ENCODE measurements at places on chromosomes 3 and 15.

DNA sequence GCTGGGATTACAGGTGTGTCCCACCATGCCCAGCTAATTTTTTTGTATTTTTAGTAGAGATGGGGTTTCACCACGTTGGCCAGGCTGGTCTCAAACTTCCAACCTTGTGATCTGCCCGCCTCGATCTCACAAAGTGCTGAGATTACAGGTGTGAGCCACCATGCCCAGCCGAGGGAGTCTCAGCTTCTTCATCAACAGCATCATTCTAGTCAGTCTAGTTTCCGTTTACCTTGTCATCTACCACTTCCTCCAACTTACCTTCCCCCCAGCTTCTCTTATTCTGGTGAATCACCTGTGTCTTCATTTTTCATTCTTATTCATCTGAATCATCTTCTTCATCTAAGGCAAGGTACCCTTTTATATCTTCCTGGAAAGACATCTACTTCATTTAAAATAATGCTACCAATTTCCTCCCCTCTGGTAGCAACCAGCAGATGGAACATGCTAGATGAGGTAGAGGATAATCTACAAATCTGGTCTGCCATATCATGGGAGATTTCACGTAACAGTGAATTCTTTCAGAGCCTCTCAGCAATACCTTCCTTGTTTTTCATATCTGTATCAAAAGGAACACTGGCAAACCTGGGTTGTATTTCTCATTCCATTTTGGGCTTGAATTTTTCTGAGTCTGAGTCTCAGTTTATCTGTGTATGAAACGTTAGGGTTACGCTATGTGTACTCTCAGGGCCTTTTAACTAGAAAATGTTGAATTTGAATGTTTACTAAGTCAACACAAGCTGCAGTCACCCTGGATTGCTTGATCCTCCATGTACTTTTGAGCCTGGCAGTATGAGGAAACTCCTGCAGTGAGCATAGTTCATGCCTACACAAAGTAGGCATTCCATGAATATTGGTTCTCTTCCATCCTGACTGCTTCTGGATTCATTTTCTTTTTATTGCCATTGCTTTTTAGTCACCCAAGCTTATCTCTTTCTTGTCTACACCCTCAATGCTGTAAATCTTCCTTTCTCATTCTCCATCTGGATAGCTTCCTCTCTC, 16.8 kb downstream of the LPP start:
- DNase-seq = no peak

DNA sequence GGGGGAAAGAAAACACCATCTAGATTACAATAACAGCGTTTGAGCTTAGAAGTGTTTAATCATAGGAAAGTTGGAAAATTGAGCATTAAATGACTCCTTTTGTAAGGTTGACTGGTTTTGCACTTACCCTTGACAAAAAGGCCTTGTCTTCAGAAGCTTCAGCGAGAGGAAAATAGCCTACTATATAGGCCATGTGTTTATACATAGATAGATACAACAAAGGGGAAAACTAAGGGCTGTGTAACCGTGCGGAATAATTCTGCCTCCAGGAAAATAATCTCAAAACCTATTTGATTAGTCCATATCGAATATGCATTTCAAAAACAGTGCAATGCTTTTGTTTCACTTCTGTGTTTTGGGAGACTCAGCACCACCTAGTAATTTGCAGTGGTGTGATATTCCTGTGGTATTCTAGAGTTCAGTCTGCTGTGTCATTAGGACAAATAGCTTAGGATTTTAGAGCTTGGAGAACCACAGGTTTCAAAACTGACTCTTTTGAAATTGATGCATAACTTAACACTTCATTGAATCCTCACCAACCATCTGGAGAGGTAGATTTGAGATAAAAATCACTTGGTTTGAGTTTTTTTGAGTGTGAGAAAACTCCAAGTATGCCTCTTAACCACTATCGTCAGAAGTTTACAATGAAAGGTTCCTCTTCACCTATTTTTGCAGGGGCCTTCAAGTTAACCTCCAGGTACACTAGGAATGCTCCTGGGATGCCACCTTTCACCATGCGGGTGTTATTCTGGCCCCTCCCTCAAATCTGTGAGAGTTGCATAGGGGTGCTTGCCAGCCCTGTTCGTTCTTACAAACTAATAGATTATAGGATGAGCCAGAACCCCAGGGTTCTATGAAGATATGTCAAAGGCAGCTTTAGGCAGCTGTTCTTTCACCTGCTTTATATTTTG, 1.9 kb downstream of the ARHGAP31 start:
- no peak for DNase-seq

DNA sequence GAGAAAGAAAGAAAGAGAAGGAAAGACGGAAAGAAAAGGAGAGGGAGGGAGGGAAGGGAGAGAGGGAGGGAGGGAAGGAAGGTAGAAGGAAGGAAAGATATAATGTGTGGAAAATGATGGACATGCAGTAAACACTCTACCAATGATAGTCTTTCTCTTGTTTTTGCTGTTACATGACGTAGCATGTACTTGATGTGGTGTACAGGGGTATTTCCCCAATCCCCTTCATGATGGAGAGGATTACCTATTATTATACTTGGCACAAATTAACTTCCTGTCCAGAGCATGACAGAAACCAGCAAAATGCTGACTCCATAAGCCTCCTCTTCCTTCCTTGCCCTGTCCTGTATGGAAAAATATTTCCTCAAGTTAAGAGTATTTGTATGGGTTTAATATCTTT, 124.4 kb downstream of the B3GALNT1 start:
- DNase-seq = no peak

DNA sequence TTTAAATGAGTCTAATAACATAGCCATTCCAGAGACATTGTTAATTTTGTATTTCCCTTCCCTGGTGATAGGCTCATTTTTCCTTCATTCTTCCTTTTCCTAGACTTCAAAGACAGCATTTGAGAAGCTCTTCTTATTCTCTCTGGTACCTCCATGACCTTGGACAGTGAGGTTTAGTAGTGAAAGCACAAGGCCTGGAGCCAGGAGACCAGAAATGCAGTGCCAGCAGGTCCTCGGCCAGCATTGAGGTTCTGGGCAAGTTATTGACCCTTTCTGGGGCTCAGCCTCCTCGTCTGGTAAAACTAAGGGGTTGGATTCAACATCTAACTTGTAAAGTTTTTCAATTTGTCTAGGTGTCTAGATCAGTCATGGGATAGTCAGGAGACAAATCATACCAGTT, 146.9 kb downstream of the SV2B start:
- no peak for DNase-seq

GRCh38 chr15:65466901-65467300, 44.2 kb upstream of the IGDCC4 start:
- no peak for DNase-seq

DNA sequence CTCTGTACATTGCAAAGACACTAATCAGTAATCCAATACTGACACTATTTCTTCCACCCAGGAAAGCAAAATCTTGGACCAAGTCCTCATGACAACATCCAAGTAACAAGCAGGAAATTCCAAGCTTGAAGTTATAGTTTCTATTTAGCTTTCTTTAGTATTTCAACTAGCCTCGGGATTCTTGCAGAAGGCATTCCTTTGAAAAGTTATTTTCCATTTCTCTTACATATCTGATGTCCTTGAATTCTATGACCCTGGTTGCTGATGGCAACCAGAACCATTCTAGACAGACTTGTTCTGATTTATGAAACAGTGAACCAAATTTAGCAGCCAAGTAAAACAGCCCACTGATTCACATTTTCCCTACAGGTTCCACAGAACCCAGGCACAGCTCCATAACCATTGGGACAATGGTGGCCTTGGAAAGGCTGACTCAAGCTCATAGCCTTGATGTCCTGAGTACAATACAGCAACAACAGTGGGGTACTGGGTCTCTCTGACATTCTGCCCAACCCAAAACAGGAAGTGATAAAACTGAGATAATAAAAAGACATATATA, 26.5 kb downstream of the P3H2 start:
- DNase-seq = no peak

All from T-helper 2 cell (primary cell).